ENCODE measurements at places on chromosomes 3 and 15.
A peak's percentile ranks its signal among the peaks of the same experiment; 100 is the strongest.

DNA sequence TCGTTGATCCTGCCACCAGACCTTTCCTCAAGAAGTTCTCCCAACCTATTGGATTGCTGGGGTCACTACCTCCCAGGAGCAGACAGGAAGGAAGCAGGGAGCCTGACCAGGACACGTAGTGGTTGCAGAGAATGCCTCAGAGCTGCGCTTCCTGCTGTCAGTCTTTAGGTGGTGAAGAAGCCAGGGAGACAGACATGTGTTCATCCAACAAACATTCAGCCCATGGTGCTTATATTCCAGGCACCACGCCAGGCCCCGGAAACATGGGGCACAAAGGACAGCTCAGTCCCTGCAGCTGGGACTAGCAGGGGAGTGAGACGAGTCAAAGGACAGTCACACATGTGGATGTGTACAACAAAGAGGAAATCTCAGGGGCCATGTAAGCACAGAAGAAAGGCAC is 26.0 kb upstream of the CORO2B start:
- peak; percentile 59 for DNase-seq

DNA sequence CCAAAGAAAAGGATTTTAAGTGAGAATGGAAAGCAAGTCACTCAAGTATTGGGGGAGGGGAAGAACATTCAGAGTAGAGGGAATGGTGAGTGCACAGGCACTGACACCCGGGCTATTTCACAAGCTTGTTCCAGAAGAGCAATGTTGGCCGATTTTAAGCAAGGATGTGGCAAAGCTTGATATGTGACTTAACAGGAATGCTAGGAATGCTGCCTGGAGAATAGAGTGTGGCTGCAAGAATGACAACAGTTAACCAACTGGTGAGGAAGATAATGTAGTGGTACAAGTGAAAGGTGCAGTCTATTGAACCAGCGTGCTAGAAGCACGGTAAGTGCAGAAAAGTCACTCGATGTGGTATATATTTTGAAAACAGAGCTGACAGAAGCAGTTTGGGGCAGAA is 6.2 kb upstream of the CCDC80 start:
- peak; percentile 93 for DNase-seq

- DNase-seq = no peak
Measured at GRCh38 chr15:74374648-74375302, 7.3 kb upstream of the CYP11A1 start.

DNA sequence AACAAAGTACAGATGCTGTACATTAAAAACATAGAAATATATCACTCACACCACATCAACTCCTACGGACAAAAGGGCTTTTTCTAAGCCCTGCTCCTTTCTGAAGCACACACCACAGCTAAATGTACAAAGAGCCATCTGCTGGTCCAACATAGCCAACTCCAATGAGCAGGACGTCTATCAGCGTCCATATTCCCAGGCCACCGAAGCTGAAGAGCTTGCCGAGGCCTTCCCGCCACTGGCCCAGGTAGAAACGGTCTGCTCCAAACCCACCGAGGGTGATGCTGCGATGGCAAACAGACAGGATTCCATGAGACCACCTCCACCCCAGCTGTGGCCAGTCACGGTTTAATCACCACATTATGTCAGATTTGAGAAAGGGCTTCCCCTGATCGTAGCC is 9.8 kb downstream of the TM2D3 start:
- DNase-seq = no peak

GRCh38 chr3:122233101-122233952 is 49.9 kb downstream of the CASR start:
- DNase-seq = no peak

GRCh38 chr3:95654570-95655362 is 1159.6 kb upstream of the EPHA6 start:
- DNase-seq = no peak

- DNase-seq = no peak
Measured at GRCh38 chr15:63872759-63873510, 39.2 kb upstream of the HERC1 start.

DNA sequence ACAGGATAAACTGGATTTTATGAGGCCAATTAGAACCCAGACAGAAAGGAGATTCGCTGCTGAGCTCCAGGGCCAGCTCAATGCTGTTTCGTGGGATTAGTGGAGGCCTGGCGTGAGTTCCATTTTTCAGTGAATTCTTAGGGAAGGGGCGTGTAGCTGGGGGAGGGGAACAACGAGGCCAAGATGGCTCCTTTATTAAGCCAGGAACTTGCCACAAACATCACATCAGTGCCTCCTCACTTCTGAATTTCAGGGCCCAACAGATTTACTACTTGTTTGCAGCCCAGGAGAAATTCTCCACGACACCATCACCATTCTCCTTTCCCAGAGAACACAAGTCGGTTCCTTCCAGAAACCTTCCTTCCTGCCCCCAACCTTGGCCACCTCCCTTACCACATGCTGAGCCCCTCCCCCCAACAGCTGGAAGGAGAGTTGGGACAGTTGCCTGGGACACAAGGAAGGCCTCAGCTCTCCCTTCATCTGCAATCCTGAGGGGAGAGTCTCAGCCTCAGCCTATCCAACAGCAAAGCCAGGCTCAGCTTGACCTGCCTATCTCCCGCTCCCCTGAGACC is 5.8 kb downstream of the IGDCC4 start:
- no peak for DNase-seq

- DNase-seq = no peak
Measured at GRCh38 chr3:99658274-99658673, 19.9 kb downstream of the COL8A1 start.

GRCh38 chr3:112786881-112787579 is 59.6 kb downstream of the CD200R1L start:
- DNase-seq = no peak

DNA sequence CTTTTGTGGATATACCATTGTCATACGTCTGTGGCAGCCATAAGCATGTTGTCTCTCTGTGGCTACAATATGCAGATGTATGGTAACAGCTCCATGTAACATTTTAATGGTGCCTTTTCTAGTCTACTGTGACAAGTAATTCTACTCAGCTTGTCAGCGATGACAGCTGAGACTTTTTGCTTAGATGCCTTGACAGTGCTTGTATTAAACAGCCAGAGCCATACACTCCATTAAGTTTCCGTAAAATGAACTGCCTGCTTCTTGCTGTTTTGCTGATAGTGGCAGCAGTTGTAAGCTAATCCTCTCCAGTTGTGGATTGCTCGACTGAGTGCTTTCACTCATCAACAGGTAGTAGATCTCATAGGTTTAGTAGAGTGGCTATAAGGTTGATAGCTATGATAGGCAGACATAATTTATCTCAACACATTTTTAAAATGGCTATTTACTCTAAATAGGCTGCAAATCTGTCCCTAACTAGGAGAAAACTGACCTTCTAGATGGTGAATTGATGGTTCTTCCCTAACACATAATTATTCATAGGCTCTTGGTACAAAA is 260.2 kb upstream of the NAALADL2 start:
- no peak for DNase-seq

DNA sequence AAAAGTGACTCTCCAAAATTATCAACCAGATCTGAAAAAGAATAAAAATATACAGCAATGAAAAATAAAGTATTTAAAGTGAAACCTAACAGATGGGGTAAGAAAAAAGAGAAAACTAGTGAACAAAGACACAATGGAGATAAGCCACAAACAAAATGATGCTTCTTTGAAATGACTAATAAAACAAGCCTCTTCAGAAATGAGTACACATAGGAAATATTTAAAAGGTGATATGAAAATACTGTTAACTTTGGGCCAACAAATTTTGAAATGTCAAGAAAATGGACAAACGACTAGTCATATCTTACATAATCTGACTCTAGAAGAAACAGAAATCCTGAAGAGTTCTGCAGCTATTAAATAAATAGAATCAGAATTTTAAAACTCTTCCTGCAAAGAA is 164.2 kb downstream of the ERC2 start:
- no peak for DNase-seq

GRCh38 chr3:39101022-39101689 is 6.3 kb downstream of the GORASP1 start:
- DNase-seq = peak; percentile 35

- DNase-seq = no peak
Measured at GRCh38 chr3:60142009-60142408, 1092.2 kb upstream of the CFAP20DC start.

- DNase-seq = no peak
Measured at GRCh38 chr15:101525087-101525669, 35.7 kb upstream of the PCSK6 start.

DNA sequence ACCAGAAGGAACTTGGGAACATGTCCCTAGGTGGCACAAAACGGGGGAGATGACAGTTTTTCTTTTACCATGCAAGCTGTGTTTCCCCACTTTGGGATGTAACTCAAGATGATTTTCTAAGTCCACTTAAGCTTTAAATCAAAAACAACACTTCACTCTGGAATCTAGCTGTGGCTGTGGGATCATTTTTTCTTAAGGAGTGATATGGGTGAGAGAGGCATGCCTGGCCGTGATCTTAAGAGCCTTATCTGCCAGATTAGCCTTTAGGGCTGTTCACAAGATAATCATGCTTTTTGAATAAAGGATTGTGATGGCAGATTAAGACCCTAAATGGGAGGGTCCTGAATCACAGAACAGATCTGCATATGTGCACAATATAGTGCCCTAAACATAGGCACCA is 384.8 kb upstream of the SEMA6D start:
- peak; percentile 52 for DNase-seq

DNA sequence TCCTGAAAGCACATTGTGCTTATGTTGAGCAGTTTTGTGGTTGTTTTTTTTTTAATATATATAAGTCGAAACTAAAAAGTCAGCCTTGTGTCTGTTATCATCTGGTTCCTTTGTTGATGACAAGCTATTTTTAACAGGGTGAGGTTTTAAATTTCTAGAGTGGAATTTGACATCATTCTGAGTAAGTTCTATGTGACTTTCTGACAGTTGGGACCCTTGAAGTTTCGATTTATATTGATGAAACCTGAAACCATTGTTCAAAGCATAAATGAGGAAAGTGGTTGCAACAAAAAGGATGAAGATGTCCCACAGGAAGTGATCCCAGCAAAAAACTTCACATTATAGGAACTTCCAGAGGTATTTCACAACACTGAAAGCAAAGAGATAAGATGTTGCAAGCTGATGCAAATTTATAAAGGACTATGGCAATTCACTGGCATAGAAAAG is 94.0 kb downstream of the CYP19A1 start:
- DNase-seq = no peak

GRCh38 chr15:70528270-70528706 is 235.1 kb downstream of the UACA start:
- DNase-seq = peak; percentile 86

DNA sequence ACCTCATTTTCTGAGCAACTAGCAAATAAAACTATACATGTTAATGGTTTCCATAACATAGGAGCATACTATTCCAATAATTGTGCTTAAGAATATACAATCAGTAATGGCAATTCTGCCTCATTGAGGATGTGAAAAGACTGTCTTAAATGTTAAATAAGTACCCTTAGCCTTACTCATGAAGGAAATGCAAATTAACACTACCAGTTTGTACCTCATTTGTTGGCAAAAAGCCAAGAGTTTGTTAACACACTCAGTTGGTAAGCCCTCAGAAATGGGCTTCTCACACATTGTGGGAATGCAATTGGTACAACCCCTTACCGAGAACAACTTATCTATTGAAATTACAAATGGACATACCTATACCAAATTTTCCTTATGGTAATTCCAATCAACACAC is 9.2 kb upstream of the STT3B start:
- DNase-seq = no peak

GRCh38 chr3:187719628-187720336 is 17.4 kb upstream of the RTP2 start:
- DNase-seq = no peak

DNA sequence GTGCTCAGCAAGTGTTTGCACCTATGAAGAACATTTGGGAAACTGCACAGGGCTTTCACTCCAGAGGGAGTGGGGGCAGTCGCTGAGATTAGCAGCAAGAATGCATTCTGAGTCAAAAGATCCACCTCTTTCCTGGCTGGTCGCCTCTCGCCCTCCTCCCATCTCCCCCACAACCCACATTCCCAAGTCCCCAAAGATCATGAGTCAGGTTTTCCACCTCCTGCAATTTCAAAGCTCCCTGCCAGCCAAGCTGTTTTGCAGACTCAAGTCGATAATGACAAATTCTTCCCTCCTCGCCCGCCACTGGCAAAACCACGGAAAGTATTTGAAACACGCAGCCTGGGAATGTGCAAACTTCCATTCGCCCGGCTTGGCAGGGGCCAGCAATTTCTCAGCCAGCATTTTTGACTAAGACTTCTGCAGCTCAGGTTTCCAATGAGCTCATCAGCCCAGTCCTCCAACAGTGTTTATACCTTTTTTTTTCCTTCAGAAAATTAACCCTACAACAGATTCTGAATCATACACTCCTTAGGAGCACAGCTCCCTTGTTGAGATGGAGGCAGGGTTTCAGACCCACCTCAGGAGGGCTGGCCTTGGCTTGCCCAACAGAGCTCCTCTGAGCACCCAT is 181.4 kb downstream of the SMAD6 start:
- DNase-seq = peak; percentile 100

- DNase-seq = peak; percentile 93
Measured at GRCh38 chr3:64266065-64266931, 41.0 kb upstream of the PRICKLE2 start.

GRCh38 chr3:46603446-46604046 is 8.8 kb upstream of the FAM240A start:
- DNase-seq = no peak

DNA sequence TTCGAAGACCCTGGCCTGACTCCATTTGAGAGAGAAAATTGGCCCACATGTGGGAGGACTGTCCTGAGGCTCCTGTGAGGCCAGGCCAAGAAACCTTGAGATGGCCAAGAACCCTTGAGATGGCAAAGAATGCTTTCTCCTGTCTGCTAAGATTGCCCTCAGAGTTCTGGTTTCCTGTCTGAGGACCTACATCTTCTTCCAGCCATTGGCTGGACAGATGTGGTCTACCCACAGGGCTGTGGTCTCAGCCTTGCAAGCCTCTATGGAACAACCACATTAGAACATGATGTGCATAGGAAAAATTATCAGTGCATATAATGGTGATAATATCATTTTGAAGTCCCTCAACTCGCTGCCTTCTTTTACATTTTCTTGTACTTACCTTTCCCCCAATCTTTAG is 10.8 kb upstream of the RASA2 start:
- no peak for DNase-seq

- no peak for DNase-seq
Measured at GRCh38 chr3:13177236-13177635, 104.0 kb upstream of the IQSEC1 start.

DNA sequence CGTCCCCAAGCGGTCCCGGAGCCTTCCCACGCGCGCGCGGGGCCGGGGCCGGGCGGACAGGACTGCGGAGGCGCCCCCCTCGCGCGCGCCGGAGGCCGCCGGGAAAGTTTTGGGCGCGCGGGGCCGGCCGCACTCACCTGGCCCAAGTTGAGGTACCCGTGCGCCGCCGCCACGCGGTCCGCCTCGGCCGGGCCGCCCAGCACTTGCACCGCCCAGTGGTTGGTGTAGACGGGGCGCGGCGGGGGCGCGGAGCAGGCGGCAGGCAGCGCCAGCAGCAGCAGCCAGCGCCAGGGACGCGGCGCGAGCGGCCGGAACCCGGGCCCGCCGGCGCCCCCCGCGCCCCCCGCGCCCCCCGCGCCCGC is 289 bp downstream of the PCSK6 start:
- DNase-seq = no peak

All from iris pigment epithelial cell (primary cell).